ENCODE measurements at places on chromosomes 3 and 15. TPM values are rescaled to one million over a fixed set of nuclear protein-coding genes. Genes with fewer than 3 reads are reported as not detected.

The STAB1 gene
- under 0.01 TPM for total RNA-seq

DNA sequence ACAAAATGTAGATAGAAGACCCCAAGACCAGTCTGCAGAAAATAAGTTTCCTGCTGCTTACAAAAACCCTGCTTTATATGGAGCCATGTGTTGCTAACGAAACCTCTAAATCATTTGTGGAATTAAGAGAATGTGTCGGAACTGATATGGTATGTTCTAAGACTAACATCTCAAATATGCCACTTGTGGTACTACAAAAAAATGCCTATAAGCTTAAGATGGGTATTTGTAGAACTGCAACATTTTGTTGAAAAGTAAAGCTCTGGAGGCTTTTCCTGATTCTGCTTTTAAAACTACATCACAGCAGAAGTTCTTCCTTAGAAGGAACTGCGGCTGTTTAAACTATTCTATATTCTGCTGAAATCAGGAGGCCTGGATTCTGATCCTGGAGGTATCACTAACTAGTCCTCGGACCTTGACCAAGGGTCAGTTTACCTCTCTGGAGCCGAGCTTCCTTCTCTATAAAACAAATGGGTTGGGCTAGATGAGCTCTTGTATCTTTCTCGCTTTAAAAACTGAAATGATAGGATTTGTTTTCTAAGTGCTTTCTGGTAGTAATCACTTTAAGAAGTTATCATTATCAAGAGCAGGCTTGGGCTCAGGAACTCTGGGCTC is 74.9 kb downstream of the RAD18 start:
- DNase-seq = peak; percentile 87

DNA sequence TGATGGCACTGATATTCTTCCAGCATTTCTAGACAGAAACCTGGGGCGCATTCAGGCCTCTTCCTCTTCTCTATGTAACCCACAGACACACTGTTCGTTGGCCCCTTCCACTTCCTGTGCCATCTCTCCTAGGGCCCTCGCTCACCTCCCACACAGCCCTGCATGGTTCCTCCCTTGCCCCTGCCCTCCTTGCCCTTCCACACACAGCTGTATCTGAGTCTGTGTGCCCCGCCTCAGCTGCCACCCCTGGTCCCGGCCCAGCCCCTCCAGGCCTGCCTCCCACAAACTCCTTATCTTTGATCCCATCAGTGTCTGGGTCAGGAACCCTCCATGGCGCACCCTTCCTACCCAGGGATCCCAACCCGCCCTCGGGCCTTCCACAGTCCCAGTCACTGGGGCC is 37.9 kb downstream of the RAB6B start:
- no peak for DNase-seq

GRCh38 chr15:100125401-100126191 is 216.2 kb downstream of the ADAMTS17 start:
- peak; percentile 50 for DNase-seq

Data from fibroblast of villous mesenchyme (primary cell).